ENCODE measurements at places on chromosomes 16 and 17.

- DNase-seq, result no peak
Measured at GRCh38 chr17:77437747-77438146, 297.0 kb downstream of the SEC14L1 start.

DNA sequence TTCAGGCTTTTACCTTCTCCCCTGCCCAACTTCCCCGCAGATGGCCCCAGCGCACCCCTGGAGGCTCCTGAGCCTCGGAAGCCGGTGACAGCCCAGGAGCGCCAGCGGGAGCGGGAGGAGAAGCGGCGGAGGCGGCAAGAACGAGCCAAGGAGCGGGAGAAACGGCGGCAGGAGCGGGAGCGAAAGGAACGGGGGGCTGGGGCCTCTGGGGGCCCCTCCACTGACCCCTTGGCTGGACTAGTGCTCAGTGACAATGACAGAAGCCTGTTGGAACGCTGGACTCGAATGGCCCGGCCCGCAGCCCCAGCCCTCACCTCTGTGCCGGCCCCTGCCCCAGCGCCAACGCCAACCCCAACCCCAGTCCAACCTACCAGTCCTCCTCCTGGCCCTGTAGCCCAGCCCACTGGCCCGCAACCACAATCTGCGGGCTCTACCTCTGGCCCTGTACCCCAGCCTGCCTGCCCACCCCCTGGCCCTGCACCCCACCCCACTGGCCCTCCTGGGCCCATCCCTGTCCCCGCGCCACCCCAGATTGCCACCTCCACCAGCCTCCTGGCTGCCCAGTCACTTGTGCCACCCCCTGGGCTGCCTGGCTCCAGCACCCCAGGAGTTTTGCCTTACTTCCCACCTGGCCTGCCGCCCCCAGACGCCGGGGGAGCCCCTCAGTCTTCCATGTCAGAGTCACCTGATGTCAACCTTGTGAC, 3.6 kb downstream of the MAPK7 start:
- no peak for DNase-seq

DNA sequence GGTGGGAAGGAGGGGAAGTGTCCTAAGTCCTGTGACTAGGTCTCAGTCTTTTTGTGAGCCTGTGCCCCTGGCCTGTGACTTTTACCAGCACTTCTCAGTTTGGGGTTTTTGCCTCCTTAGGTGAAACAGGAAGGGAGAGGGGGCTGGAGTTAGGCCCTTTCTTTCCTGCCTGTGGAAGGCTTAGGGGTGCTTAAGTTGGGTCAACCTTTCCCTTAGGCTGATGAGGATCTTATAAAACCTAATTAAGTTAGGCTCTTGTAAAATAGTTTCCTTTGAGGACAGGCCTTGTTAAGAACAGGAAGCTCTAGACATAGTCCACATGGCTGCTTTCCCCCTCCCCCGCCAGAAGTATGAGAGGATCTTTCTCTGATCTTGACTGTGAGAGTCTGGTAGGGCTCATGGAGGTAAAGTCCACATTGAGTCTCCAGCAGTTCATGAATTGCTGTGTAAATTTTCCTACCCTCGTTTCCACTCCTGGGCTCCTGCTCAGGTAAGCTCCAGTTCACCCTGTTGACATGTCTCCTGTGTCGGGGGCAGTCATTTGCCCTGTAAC, 17.0 kb upstream of the DNASE1 start:
- DNase-seq, result peak; percentile 33

DNA sequence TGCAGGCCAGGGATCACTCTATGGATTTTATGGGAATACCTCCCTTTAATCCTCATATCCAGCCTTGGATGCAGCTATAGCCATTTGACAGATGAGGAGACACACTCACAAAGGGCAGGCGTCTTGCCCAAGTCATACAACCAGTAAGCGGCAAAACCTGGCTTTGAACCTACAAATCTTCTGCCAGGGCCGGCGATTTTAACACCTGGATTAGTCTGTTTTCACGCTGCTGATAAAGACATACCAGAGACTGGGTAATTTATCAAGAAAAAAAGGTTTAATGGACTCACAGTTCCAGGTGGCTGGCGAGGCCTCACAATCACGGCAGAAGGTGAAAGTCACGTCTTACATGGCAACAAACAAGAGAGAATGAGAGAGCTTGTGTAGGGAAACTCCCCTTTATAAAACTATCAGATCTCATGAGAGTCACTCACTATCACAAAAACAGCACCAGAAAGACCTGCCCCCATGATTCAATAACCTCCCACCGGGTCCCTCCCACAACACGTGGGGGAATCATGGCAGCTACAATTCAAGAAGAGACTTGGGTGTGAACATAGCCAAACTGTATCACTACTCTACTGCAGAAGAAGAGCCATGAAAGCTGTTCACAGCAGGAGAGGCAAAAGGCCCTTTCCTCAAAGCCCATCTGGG, 67.5 kb downstream of the XYLT1 start:
- no peak for DNase-seq

- DNase-seq, result peak; percentile 28
Measured at GRCh38 chr16:67349172-67349571, 22.6 kb downstream of the LRRC36 start.

- no peak for DNase-seq
Measured at GRCh38 chr17:74755533-74755932, 7.1 kb downstream of the NHERF1 start.

DNA sequence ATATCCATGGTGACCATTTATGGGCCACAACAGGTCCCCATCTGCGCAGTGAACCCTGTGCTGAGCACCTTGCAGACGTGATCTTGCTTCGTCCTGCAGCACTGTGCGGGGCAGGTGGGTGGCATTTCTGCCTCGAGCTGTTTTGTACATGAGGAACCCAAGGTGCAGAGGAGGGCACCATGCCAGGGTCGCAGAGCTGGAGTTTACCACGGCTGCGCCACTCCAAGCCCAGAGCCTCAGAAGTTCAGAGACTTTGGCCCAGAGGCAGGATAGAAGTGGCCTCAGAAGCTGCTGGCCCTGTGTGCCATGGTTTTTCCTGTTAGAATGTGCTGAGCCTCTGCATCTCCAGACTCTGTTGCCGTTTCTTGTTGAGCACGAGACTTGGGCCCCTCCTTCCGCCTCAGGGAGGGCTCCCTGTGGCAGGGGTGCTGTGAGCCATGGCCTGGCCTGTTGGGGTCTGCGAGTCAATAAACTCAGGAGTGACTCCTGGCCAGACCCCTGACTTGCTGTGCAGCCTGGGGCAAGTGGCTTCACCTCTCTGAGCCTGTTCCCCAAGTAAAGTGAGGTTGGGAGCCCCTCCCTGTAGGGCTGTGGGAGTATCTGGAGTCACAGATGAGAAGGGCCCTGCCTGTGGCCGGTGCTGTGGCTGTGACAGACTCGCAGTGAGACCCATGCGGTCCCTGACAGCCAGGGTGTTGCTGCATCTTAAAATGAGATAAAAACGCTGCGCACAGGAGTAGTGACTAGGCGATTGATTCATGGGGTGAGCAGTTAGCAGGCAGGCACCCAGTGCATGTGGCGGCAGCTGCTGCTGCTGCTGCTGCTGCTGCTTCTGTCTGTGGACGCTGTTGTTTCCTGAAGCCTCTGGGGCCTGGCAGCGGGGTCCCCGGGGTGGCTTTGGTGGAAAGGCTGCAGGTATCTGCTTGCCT, 11.8 kb downstream of the MAP2K3 start:
- DNase-seq, result no peak

- no peak for DNase-seq
Measured at GRCh38 chr17:35842239-35842638, 26.5 kb downstream of the HEATR9 start.

- no peak for DNase-seq
Measured at GRCh38 chr17:80898716-80899115, 92.9 kb upstream of the CHMP6 start.

DNA sequence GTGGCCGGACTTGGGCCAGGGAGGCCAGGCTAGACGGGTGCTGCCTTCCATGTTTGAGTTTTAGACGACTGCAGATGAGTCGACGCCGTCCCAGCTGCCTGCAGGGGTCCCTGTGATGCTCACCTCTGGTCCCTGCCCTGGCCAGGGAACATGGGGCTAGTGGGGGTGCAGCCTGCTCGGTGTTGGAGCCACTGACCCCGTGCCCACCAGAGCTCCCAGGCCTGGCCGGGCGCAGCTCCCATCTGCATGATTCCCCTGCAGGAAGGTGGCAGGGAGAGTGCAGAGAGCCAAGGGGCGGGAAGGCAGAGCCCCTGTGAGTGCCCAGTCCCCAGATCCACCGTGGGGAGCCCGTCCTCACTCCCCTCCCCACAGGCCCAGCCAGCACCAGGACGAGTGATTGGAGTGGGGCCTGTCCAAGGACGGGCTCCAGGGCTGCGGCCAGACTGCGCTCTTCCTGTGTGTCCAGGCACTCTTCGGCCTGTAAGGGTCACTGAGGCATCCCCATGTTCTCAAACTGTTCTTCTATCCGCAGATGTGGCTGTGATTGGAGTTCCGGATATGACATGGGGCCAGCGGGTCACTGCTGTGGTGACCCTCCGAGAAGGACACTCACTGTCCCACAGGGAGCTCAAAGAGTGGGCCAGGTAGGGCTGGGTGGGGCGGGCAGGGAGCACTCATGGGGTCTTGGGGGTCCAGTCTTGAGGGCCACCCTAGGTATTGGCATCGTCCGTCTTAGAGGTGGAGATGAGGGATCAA, 26.0 kb upstream of the CDH15 start:
- no peak for DNase-seq

GRCh38 chr16:28958836-28959235, 8.1 kb downstream of the NFATC2IP start:
- DNase-seq, result no peak

DNA sequence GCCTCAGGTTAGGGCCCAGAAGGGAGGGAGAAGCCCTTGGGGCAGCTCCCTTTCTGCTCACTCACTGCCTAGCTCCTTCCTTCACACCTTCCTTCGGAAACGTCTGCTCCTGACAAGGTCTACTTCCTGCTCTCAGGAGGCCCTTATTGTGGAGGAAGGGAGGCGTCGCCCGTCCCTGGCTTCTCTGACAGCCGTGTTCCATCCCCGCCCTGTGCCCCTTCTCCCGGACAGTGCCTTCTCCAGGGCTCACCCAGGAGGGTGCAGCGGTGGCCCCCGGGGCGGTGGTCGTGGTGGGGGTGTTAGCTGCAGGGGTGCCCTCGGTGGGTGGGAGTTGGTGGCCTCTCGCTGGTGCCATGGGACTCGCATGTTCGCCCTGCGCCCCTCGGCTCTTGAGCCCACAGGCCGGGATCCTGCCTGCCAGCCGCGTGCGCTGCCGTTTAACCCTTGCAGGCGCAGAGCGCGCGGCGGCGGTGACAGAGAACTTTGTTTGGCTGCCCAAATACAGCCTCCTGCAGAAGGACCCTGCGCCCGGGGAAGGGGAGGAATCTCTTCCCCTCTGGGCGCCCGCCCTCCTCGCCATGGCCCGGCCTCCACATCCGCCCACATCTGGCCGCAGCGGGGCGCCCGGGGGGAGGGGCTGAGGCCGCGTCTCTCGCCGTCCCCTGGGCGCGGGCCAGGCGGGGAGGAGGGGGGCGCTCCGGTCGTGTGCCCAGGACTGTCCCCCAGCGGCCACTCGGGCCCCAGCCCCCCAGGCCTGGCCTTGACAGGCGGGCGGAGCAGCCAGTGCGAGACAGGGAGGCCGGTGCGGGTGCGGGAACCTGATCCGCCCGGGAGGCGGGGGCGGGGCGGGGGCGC, 231.9 kb downstream of the SEC14L1 start:
- DNase-seq, result peak; percentile 62

DNA sequence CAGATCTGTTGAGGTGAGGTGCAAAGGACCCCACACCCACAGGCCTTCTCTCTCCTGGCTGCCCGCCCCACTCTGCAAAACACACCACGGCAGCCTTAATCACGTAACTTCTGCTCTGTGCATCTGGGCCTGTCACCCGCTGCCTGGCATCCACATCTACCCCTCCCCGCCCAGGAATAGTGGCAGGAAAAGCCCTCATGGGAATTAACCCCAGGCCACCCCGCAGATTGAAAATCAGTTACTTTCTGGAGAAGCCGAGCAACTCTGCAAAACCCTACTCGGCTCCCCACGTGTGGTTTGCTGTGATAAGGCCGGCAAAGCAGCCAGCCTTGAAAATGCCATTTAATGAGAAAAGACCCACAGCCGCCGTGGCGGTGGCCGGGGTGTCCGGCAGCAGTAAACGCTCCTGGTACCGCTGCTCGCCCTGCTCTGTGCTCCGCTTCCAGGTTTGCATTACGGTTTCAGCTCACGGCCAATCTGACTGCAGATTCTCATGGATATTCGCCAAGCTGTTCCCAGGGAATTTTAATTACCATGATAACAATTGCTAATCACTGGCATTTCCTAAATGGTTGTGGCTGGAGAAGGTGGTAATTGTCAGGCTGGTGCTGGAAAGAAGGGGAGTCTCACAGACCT, 78.0 kb upstream of the DOC2B start:
- DNase-seq, result no peak

All from iris pigment epithelial cell (primary cell).